NCI-H1048 (cell line): ENCODE measurements at places on chromosomes 2 and 18.

- DNase-seq, result no peak
These were observed 66.6 kb downstream of the CNTNAP5 start for GRCh38 chr2:124091721-124092120.

- DNase-seq, result no peak
These were observed 8.3 kb downstream of the OSR1 start for GRCh38 chr2:19349911-19350677.

- DNase-seq, result no peak
These were observed 80.0 kb upstream of the ZNF532 start for GRCh38 chr18:58784601-58785137.

- DNase-seq, result no peak
These were observed 6.2 kb upstream of the RNU2-63P start for GRCh38 chr2:88022669-88022921.

DNA sequence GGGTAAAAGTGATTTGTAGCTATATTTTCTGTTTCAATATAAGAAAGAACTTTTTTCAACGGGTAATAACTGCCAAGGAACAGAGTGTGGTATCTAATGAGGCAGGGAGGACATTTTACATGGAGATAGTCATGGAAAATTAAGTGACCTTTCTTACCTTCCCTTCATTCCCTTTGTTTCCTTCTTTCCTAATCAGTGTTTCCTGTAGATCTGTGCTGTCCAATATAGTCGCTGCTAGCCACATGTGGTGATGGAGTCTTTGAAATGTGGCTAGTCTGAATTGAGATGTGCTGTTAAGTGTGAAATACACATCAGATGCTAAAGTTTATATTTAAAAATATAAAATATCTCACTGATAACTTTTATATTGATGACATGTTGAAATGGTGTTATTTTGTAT lies 81.8 kb downstream of the BABAM2 start:
- DNase-seq, result no peak

DNA sequence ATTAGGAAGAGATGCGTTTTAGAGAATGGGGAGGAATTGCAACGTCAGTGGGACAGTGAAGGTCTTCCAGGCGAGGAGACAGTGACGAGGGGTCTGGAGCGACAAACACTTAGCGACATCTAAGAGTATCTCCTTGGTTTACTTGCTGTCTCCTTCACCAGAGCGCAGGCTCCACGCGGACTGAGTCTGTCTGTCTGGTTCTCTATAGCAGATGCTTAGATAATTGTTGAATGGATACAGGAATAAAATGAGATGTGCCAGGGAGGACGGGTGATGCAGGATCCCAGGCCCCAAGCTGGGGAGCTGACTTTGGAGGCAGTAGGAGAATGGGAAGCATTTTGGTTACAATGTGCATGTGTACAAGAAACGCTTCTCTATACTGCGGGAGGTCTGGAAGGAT lies 56.9 kb upstream of the SMAD7 start:
- no peak for DNase-seq

GRCh38 chr2:162824304-162824703 lies 14.3 kb downstream of the KCNH7 start:
- DNase-seq, result no peak

- DNase-seq, result no peak
These were observed 119.0 kb upstream of the MGAT5 start for GRCh38 chr2:134134827-134135226.

GRCh38 chr2:73654175-73654574 lies 12.0 kb upstream of the NAT8 start:
- no peak for DNase-seq

DNA sequence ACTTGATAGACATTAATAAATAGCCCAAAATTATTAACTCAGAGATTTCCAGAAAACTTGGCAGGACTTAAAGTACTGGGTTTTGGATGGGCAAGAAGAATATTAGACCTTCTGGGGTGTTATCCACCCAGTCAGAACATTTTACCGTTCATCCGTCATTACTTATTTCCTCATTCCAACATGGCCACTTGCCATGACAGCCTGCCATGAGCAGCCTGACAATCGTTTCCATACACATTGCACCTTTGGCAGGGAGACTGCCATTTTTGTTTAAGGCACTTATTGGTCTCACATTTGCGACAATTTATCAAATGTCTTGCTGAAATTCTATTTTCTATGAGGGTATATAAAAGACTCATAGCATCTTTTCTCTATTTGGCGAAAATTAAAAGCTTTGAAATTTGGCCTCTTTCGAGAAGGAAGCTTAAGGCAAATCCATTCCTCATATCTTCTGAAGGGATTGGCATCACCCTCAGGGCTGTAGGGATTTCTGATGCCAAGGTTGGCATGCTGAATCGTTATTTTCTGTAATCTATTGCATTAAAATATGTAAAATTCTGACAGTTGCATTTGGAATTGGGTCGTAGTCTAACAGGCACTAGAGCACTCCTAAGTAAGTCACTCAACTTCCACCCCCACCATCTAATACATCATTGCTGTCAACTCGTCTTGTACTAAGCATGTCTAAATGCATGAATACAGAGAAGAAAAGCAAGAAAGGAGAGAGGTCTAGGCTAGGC lies 406.3 kb upstream of the PIK3C3 start:
- DNase-seq, result no peak

- DNase-seq, result no peak
These were observed 157.9 kb upstream of the UNC80 start for GRCh38 chr2:209613649-209614305.

GRCh38 chr2:136962105-136962725 lies 196.9 kb downstream of the THSD7B start:
- no peak for DNase-seq

DNA sequence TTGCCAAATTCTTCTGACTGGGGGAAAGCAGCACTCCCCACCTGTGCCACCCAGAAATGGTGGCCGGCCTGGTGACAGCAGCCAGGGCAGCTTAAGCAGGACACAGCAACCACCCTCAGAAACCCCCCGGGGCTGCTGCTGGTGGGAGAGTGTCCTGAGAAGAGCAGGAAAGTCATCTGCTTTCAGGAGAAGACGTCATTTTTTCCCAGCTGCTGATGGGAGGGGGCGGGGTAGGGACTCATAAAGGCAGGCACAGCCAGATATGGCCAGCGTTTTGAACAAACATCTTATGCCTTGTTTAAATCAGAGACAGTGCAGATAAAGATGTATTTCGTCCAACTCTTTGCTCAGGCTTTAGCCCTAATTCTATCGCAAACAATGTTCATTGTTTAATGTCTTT lies 139.5 kb downstream of the LRRC30 start:
- no peak for DNase-seq

GRCh38 chr2:215888680-215889079 lies 124.7 kb downstream of the MREG start:
- no peak for DNase-seq

DNA sequence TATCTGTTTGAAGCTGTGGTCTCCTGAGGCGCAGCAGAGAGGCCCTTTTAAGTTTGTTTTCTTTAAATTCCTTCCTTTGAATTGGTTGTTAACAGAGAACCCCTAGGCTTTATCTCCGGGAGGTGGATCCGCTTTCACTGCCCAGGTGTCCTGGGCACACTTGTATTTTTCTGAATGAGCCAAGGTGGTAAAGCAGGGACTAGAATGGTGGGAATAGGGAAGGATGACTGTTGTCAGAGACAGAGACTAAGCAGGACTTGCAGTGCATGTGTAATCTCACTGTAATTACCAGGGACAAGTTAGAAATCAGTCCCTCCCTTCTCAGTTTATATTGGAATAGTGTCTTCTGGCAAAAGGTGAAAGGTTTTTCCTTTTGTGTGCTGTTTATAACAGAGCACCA lies 72.8 kb downstream of the PHLPP1 start:
- DNase-seq, result no peak

DNA sequence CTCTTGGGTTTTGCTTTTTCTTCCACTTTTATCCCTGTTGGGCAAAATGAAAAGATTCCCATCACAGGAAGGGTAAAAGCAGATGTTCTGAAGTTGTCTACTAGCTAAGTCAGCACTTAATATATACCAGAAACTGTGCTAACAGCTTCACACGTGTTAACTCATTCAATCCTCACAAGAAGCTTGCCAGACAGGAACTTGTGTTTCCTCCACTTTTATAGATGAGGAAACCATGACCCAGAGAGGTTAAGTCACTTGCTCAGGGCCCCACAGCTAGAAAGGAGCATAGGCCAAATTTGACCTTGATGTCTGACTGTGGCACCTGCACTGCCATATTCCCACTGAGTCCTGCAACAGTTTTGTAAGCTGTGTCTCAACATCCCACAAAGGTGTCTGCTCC lies 76.8 kb upstream of the EPC2 start:
- DNase-seq, result no peak

DNA sequence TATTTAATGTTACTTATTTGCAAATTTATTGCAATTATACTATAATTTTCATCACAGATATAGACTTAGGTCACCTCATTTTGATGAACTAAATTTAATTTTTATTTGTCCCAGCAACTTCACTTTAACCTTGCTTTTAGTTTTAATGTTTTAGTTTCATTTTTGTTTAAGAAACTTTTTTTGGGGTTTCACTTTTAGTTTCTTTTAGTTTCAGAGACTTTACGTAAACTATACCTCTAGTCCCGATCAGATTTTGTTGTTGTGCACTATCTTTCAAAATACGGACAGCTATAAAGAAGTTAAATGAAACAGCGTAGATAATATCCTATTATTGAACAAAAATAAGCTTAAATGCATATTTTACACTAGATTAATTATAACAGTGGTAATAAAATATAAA lies 460.5 kb downstream of the ERBB4 start:
- DNase-seq, result no peak

- no peak for DNase-seq
These were observed 259.5 kb downstream of the CCDC178 start for GRCh38 chr18:33181016-33181415.

- no peak for DNase-seq
These were observed 3.3 kb downstream of the HES6 start for GRCh38 chr2:238236571-238236970.

- no peak for DNase-seq
These were observed 157.5 kb upstream of the TACR1 start for GRCh38 chr2:75356865-75357264.

GRCh38 chr2:75238670-75239330 lies 39.5 kb upstream of the TACR1 start:
- DNase-seq, result no peak

DNA sequence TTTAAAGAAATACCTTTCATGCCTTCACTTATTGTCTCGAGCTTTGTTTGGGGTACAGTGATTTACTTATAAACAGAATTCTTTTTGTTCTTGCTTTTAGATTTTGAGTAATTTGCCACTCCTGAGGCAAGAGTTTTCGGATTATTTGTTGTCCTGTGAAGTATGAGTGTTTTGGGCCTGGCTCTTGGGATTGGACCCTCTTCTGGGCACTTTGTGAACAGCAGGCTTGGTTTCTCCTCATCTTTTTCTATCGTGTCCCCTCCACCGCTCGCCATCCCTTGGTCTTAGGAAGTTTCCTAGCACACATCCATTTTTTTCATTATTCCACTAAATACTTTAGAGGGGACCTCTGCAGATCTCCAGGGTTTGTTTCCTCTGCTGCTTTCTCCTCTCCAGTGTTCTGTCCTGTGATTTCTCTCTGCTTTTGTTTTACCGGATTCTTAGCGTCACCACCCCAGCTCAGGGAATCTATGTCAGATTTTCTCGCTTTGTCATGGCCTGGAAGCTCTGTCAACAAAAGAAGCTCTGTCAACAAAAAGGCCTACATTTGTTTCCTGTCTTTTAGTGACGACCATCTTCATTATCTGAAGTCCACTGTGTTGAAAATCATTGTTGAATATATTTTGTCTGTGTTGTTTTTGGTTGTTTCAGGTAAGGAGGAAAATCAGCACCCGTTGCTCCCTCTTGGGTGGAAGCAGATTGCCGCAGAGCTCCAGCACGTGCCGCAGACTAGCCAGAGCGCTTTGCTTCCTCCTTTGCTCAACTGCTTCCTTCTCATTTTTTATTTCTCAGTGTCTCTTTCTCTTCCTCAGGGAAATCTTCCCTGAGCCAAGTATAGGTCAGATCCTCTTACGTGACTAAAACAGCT lies 27.8 kb downstream of the ANKRD62 start:
- no peak for DNase-seq

GRCh38 chr2:18525236-18525635 lies 35.2 kb downstream of the RDH14 start:
- DNase-seq, result no peak

GRCh38 chr2:120237491-120237902 lies 14.3 kb upstream of the TMEM185B start:
- no peak for DNase-seq

DNA sequence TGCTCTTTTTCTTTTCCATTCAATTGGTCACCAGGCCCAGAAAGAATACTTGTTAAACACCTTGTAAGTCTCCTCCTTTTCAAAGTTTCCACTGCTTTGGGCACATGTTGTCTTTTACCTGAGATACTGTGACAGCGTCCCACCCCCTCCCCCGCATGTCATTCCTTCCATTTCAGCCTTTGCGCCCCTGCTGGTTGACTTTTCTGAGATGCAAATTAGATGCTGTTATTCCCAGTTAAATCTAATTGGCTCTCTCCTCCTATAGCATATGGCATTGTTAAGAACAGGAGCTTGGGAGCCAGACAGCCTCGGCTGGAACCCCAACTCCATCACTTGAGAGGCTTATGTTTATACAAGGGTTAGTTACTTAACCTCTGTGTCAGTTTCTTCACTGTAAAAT lies 80.3 kb upstream of the GAREM1 start:
- no peak for DNase-seq

DNA sequence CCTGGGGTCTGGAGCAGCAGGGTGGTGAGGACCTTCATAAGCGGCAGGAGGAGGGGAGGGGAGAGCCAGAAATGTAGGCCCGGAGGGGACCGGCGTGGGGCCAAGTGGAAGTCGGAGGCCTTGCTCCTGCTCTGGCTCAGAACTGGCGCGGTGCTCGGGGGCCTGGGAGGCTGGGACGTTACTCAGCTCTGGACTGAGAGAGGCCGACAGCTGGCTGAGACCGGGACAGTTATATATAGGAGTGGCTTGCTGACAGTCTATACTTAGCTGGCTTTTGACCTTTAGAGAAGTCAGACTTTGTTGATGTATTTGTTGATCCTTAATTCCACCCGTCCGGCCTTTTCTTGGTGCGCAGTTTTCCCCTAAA lies 15.7 kb downstream of the IGFBP5 start:
- DNase-seq, result no peak

DNA sequence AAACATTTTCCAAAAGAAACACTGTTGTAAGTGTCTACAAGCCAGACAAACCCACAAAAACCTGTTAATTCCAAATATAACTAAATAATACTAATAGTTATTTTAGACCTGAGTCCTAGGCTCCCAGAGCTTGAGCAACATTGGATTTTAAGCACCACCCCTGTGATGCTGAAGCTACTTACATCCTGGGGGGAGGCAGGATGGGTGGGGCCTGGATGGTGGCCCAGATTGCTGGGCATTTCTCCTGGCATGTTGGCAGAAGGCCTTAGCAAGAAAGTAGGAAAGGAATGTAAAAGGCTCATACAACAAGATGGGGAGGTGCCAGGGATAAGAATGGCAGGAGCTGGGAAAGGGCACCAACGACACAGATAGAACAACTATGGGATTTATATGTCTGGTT lies 50.7 kb upstream of the OTX1 start:
- DNase-seq, result no peak

DNA sequence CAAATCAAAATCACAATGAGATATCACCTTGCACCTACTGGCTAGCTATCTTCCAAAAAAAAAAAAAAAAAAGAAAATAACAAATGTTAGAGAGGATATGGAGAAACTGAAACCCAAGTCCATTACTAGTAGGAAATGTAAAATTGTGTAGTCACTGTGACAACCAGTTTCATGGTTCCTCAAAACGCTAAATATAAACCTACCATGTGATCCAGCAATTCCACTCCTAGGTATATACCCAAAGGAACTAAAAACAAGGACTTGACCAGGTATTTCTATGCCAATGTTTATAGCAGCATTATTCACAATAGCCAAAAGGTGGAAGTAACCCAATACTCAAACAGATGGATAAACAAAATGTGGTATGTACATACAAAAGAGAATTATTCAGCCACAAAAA lies 11.7 kb upstream of the SCRN3 start:
- no peak for DNase-seq

- DNase-seq, result no peak
These were observed 130.6 kb upstream of the UBE2E3 start for GRCh38 chr2:180849851-180850250.
